Ovary (tissue), 10 donors: ENCODE measurements at places on chromosomes 1 and 21. TPM values are rescaled to one million over a fixed set of nuclear protein-coding genes. Genes with fewer than 3 reads are reported as not detected.
A peak's percentile ranks its signal among the peaks of the same experiment; 100 is the strongest.

DNA sequence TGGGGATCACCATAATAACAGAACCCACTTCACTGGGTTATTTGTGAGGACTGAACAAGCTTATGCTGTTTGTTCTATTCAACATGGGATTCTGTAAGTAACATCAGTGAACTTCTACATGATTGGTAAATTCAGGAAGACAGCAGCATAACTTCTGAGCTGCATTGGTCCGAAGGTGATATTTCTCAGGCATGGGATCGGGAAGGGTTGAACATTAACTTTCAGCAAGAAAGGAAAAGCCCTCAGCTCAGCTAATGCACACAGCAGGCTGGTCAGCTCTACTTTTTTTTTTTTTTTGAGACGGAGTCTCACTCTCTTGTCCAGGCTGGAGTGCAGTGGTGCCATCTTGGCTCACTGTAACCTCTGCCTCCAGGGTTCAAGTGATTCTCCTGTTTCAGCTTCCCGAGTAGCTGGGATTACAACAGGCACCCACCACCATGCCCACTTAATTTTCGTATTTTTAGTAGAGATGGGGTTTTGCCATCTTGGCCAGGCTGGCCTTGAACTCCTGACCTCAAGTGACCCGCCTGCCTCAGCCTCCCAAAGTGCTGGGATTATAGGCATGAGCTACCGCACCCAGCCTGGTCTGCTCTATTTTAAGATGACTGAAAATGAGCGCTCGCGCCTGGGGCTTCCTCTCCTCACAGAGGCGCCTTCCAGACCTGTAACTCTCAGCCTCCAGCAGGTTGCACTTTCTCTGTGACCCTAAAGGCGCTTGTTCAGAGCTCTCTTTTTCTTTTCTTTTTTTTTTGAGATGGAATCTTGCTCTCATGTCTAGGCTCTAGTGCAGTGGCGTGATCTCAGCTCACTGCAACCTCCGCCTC is 42.2 kb downstream of the ECE1 start:
- DNase-seq, result no peak
- no peaks in the 10 kb centered on the region for H3K27me3 ChIP-seq
- H3K36me3 ChIP-seq, result no peaks in the 10 kb centered on the region
- H3K27ac ChIP-seq, result no peak overlapping the region

The MASP2 gene
- polyA plus RNA-seq, result 0.08 TPM

DNA sequence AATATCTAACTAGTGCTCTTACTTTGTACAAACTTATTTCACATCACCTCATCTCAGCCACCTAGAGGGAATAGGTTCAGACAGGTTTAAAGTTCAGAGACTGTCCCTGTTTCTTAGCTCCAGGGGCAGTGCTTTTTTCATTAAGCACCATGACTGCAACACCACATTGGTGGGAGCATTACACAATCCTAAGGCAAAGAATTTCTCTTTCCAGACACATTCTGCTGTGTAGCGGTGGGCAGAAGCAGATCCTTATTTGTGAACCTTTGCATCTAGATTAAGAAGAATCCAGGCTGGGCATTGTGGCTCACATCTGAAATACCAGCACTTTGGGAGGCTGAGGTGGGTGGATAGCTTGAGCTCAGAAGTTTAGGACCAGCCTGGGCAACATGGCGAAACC is 16.1 kb downstream of the LCA5L start:
- no peaks in the 10 kb centered on the region for H3K4me1 ChIP-seq
- H3K36me3 ChIP-seq, result no peaks in the 10 kb centered on the region
- no peak for DNase-seq

- no peak for DNase-seq
- no peak overlapping the region for H3K4me3 ChIP-seq
- no peaks in the 10 kb centered on the region for H3K36me3 ChIP-seq
- H3K4me1 ChIP-seq, result no peaks in the 10 kb centered on the region
- no peak overlapping the region for H3K27ac ChIP-seq
These were observed 128.5 kb upstream of the ZNHIT6 start for GRCh38 chr1:85836736-85837135.

The ACADM gene
- 40.7 TPM for polyA plus RNA-seq

The AHCTF1 gene
- 18.8 TPM for polyA plus RNA-seq

The PADI4 gene
- polyA plus RNA-seq, result 0.11 TPM

The TCHH gene
- 0.07 TPM for polyA plus RNA-seq

The RBP7 gene
- 28.8 TPM for polyA plus RNA-seq

The AK5 gene
- 0.50 TPM for polyA plus RNA-seq

GRCh38 chr1:3054474-3054873 is 14.5 kb upstream of the PRDM16 start:
- no peaks in the 10 kb centered on the region for H3K36me3 ChIP-seq
- H3K4me1 ChIP-seq, result no peaks in the 10 kb centered on the region
- no peak overlapping the region for H3K27ac ChIP-seq

- DNase-seq, result no peak
These were observed 22.6 kb downstream of the BTG2 start for GRCh38 chr1:203327684-203328457.

DNA sequence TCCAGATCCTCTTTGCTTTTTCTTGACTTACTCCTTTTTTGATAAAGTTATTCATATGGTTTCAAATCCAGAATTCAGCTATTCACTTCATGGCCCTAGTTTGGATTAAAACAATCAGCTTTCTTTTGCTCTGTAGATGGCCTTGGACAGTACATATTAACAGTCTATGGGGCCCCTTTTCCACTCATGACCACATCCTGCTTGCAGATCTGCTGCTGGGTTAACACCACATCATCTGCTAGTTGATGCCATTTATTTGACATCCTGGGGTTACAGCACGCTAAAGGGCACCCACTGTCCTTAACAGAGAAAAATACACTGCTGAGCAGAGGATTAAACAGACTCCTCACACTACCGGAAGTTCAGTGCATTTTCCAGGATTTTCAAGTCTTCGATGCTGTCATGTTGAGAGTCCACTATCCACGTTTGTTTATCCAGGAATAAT is 941 bp upstream of the IFI16 start:
- H3K4me3 ChIP-seq, result no peak overlapping the region
- peaks cover 11% of the 10 kb centered on the region for H3K4me1 ChIP-seq
- H3K36me3 ChIP-seq, result no peaks in the 10 kb centered on the region
- DNase-seq, result no peak
- no peaks in the 10 kb centered on the region for H3K27me3 ChIP-seq

- H3K4me3 ChIP-seq, result no peak overlapping the region
- H3K36me3 ChIP-seq, result no peaks in the 10 kb centered on the region
- no peaks in the 10 kb centered on the region for H3K27me3 ChIP-seq
- DNase-seq, result no peak
- H3K4me1 ChIP-seq, result no peaks in the 10 kb centered on the region
These were observed 3.7 kb downstream of the RGS18 start for GRCh38 chr1:192161976-192162375.

DNA sequence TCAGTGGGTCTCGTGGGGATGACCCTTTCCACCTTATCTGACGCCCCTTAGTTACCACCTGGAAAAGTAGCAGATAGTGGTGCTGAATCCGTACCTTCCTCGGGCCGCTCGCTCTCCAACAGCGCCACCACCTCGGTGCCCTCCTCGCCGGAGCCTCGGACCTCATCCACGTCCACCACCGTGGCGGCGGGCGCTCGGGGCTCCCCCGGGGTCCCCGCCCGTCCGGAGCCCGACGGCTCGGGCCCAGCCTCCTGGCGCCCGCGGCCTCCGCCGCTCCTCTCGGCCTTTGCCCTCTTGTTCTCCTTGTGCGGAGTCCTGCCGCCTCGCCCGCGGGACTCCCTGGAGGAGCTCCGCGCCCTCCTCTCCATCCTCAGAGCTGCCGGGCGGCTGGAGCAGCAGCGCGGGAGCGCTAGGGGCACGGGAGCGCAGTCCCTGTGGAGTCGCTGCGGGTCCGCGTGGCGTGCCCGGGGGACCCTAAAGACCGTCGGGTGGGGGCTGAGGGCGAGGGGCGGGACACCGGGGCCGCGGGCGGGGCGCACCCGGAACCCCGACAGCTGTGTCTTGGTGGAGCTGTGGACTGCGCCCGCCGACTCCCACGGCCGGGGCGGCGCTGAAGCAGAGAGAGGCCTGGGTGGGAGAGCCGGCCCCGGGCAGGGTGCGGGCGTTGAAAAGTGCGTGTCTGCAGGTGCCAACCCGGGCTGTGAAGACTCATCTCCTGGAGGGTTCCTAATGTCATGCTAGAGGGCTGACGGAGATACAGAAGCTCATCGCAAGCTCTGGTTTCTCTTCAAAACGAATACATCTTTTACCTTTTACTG is at the start of gene NPHS2:
Gene NPHS2 (minus strand): TSS at position 452 of the 818 bp plus-strand sequence. CDS start 84 bp downstream, at position 368.
- H3K4me3 ChIP-seq, result no peak within 1 kb of the TSS
- DNase-seq, result no peak
- H3K27me3 ChIP-seq, result no peaks in the 10 kb centered on the region
- no peaks in the 10 kb centered on the region for H3K36me3 ChIP-seq
- H3K4me1 ChIP-seq, result no peaks in the 10 kb centered on the region

The DCST1 gene
- polyA plus RNA-seq, result 0.06 TPM

DNA sequence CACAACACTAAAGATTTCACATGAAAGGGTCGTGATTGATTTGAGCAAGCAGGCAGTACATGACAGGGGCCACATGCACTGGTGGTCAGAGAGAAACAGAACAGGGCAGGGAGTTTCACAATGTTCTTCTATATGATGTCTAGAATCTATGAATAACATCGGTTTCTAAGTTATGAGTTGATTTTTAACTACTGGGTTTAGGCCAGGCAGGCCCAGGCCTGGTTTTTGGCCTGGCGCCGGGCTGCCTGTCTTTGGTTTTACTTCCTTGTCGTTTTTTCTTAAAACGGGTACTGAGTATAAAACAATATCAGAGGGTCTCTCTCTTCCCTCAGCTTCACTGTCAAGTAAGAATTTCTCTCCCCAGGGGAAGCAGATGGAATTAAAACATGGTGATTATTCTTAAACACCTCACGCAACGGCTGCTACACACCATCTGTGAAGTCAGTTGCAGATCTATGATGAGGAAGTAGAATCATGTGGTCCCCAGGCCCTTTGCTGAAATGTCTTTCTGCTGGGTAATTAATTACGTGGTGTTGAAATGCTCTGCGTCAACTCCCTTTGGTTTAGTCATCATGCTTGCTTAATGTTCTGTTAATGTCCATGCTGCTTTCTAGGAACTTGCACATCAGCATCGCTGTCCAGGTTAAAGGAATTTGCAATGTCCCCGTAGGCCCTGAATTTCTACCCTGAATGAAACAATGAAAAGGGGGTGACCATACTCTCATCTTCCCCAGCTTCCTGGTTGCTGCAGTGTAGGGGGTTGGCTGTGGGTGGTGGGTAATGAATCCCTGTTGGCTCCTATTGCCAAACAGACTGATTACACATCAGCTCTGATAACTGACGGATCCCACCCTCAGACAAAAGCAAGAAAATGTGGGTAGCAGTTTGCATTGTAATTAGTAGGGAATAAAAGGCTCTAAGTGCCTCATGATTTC is 70.3 kb downstream of the SERINC2 start:
- no peak for DNase-seq
- H3K4me3 ChIP-seq, result no peak overlapping the region
- H3K27ac ChIP-seq, result no peak overlapping the region
- H3K4me1 ChIP-seq, result no peaks in the 10 kb centered on the region
- no peaks in the 10 kb centered on the region for H3K27me3 ChIP-seq
- H3K36me3 ChIP-seq, result no peaks in the 10 kb centered on the region

GRCh38 chr1:235892734-235893413 is 26.2 kb upstream of the LYST start:
- H3K36me3 ChIP-seq, result no peaks in the 10 kb centered on the region
- no peak for DNase-seq
- H3K4me1 ChIP-seq, result peaks cover 3% of the 10 kb centered on the region
- no peak overlapping the region for H3K27ac ChIP-seq
- no peak overlapping the region for H3K4me3 ChIP-seq

The RGS13 gene
- polyA plus RNA-seq, result 0.29 TPM

GRCh38 chr1:12166834-12167492 is at the start of gene TNFRSF1B:
TNFRSF1B (plus strand) TSS chr1:12166991; CDS start chr1:12167092, 101 bp downstream.
- peak; percentile 83 for DNase-seq
- H3K4me3 ChIP-seq, result peak within 1 kb of the TSS; percentile 58
- no peaks in the 10 kb centered on the region for H3K36me3 ChIP-seq

DNA sequence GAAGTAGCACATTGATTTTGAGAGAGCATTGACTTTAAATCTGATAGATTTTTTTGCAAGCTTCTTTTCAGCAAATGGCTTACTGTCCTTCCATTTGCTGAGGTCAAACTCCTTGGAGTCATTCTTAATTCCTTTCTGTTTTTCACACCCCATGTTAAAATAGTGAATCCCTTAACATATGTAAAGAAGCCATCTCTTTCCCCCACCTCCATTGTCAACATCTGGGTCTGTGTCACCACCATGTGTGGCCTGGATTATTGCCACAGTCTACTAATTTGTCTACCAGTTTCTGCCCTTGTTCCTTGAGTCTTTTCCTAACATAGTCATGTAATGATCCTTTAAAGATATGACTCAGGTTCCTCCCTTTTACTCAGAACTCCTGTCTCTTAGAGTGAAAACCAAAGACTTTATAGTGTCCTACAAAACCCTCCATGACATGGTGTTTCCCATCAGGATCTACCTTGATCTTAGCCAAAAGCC is 104.7 kb downstream of the ST6GALNAC3 start:
- no peaks in the 10 kb centered on the region for H3K27me3 ChIP-seq
- H3K4me1 ChIP-seq, result no peaks in the 10 kb centered on the region
- no peak overlapping the region for H3K27ac ChIP-seq
- H3K36me3 ChIP-seq, result no peaks in the 10 kb centered on the region

DNA sequence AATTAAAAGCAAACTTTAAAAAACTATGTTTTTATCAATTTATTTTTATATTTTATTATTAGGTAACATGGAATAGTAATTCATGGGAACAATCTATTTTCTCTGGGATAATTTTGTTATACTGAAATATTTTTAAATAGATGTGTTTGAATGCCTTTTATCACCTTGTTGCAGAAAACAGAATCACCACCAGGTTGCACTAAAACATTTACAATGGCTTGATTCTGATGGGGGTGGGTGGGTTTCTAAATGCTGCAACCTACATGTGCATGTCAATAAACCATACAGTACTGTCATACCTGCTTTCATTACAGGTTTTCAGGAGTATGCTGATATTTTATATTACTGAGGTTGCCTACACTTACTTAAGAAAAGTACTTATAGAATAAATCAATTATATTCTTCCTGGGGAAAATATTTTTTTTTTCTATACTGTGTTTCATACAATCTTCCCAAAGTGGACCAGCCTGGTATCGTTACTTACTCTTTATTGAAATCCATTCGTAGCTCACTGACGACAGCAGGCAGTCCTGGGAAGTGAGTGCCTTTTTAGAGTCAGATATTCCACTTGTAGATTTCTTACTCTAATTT is 132.8 kb downstream of the PTPRC start:
- H3K36me3 ChIP-seq, result no peaks in the 10 kb centered on the region
- no peak overlapping the region for H3K27ac ChIP-seq
- H3K4me3 ChIP-seq, result no peak overlapping the region
- no peak for DNase-seq

GRCh38 chr1:53733447-53733931 is 5.5 kb downstream of the GLIS1 start:
- no peak overlapping the region for H3K4me3 ChIP-seq
- peaks cover 2% of the 10 kb centered on the region for H3K4me1 ChIP-seq
- no peaks in the 10 kb centered on the region for H3K36me3 ChIP-seq
- H3K27ac ChIP-seq, result no peak overlapping the region
- no peaks in the 10 kb centered on the region for H3K27me3 ChIP-seq

DNA sequence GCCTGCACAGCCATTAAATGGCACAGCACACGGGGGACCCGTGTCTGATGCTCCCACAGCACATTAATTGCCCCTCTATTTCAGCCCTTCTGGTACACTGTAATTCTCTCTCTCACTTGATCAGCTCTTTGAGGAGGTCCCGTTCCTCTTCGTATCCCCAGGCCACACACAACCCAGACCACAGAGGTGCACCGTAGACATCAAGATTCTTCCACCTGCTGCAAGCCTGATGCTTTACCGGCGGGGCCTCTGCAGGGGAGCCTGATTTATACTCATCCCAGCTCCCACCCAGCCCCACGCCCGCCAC is 759 bp downstream of the SMYD3 start:
- H3K27ac ChIP-seq, result no peak overlapping the region
- peaks cover 6% of the 10 kb centered on the region for H3K4me1 ChIP-seq
- peak overlapping the region; percentile 74 for H3K4me3 ChIP-seq
- no peaks in the 10 kb centered on the region for H3K36me3 ChIP-seq
- no peak for DNase-seq
